Non-pigmented ciliary epithelial cell (primary cell): ENCODE measurements at places on chromosomes 12 and 14.

GRCh38 chr12:3945671-3946070 is 72.5 kb upstream of the PARP11 start:
- no peak for DNase-seq

- no peak for DNase-seq
Measured at GRCh38 chr12:83958997-83959396, 953.6 kb downstream of the SLC6A15 start.

GRCh38 chr12:4215229-4216186 is 58.1 kb upstream of the CCND2 start:
- no peak for DNase-seq

DNA sequence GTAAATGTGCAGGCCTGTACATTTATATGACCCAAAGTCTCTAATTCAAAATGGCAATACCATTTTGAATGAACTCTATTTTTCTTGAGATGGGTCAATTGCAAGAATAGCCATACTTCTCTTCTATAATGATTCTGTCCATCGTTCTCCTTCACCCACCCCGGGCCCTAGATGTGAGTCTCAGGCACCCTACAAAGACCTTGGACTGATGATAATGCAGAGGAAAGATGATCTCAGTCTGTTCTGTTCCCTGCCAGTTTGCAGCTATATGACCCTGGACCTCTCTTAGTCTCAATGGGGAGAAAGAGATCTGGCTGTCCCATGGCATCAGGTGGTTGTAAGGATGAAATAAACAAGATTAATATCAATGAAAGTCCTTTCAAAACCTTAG is 30.1 kb downstream of the VCPKMT start:
- DNase-seq: no peak

DNA sequence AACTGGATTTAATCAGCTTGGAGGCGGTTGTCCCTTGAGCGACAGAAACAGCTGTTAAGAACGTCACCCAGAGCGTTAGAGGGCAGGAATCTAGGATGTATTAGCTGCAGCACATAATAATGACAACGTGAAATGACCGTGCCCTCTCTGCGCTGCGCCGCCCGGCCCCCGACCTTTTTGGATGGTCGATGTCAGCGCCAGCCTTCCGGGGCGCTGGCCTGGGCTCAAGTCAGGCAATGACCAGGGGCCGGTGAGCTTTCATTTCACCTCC is 427 bp upstream of the TMEM120B start:
- DNase-seq: no peak

GRCh38 chr12:11943919-11944700 is 126.6 kb upstream of the BCL2L14 start:
- DNase-seq: no peak

GRCh38 chr12:82896979-82897378 is 210.3 kb downstream of the TMTC2 start:
- no peak for DNase-seq

- peak; percentile 51 for DNase-seq
Measured at GRCh38 chr12:106358396-106359241, 1.1 kb downstream of the POLR3B start.

DNA sequence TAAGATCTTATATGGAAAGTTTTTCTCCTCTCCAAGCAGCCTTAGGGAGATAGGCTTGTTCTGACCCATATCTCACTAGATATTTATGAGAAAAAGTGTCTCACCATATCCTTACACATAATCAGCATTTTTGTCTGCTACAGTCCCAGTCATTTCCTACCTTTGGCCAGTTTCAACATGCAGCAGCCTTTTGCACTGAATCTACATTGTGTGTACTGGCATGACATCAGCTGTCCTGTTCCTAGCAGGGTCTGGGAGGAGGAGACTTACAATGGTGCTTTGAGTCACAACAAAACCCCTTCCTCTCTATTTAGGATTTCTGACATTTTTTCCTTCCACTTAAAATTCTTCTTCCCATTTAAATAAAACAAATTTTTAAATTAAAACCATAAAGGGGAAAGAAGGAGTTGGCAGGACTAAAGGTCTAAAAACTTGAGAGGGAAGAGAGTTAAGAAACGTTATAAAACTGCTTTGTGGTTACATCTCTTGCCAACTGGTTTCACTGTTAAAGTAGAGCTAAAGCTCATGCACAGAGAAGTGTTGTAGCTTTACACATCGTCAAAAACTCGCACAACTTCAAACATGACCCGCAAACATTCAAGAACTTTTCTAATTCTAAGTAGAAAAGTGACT is 53.3 kb upstream of the CERS5 start:
- DNase-seq: no peak

DNA sequence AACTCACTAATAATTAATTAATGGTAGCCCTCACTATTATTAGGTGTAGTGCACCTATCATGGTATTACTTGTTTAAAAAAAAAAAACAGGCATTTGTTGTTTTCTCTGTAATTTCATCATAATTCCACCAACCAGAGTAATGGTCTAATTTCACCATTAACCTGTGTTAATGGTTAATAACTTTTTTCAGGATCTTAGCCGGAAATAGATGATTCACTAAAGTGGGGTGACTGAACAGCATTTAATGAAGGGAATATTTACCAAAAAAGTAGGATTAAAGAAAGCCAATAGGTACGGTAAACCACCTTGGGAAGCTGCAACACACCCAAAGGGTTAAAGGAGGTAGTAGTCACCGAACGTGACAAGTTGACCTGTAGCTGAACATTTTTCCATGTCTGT is 13.0 kb downstream of the ETFBKMT start:
- no peak for DNase-seq

GRCh38 chr12:24997496-24997895 is 48.6 kb upstream of the BCAT1 start:
- DNase-seq: no peak

GRCh38 chr14:58549105-58549757 is 88.5 kb upstream of the DACT1 start:
- DNase-seq: no peak

DNA sequence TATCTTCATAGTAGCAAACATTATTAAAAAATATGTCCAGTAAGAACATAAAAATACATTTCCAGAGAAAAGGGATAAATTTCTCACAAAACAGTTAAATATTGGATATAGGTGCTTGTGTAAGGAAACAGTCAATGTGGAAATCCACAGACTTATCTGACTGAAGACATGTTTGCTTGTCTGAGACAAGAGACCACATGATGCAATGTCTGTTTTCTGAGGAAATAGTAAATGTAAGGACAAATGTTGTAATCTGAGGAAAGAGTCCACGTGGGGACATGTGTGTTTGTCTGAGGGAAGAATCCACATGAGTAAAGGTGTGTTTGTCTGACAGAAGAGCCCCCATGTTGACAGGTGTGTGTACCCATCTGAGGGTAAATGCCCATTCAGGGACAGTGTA is 1093.2 kb downstream of the TMEM121 start:
- no peak for DNase-seq

DNA sequence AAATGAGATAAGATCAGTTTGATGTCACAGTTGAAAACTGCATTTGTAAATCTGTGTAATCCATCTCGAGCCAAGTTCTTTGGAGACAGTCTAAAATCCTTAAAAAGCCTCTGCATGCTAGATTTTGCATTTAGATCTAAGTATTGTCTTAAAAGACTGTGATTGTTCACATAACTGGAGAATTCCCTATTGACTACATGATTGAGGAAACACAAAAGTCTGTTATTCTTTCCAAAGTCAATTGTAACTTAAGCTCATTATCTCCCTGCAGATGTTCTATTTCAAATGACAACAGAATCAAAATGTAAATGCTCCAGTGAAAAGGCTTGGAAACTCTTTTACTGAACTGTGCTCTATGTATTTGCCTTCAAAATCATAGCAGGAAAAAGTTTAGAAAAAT is 77.8 kb downstream of the MYF5 start:
- no peak for DNase-seq

GRCh38 chr14:55715889-55716288 is 135.9 kb downstream of the KTN1 start:
- DNase-seq: peak; percentile 77

- no peak for DNase-seq
Measured at GRCh38 chr12:57193706-57194245, 22.8 kb upstream of the NXPH4 start.

DNA sequence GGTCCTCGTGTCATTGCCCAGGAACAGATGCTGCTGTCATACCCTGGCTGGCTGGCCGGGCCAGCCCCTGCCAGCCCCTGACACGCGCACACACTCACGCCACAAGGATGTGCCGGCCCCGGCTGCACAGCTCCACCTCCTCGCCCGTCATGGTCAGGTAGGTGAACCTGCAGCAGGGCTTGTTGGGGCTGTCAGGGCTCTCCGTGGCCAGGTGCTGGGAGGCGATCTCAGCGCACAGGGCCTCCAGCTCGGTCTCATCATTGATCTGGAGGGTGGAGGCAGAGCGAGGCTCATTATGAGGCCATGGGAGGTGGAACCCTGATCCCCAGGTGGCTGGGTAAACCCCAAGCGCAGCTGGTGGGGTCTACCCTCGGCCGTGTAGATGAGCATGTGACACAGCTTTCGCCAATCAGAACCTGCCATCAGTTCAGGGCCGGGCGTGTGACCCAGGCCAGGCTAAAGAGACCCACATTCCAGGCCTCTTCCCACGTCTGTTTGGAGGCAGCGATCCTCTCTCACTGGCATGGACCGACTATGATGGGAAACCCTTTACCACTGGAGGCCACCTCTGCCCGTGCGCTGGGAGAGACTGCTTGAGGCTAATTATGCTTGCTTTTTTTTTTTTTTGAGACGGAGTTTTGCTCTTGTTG is 38.8 kb downstream of the TRAFD1 start:
- DNase-seq: no peak

- DNase-seq: no peak
Measured at GRCh38 chr12:96101806-96102205, 66.4 kb upstream of the LTA4H start.

GRCh38 chr14:54489731-54490444 is 1.1 kb upstream of the GMFB start:
- DNase-seq: no peak

- DNase-seq: no peak
Measured at GRCh38 chr14:69863083-69863482, 16.1 kb upstream of the SMOC1 start.

- no peak for DNase-seq
Measured at GRCh38 chr14:32251530-32251929, 48.5 kb upstream of the RNU6-8 start.

GRCh38 chr12:89538897-89539296 is 13.1 kb upstream of the POC1B start:
- DNase-seq: no peak

DNA sequence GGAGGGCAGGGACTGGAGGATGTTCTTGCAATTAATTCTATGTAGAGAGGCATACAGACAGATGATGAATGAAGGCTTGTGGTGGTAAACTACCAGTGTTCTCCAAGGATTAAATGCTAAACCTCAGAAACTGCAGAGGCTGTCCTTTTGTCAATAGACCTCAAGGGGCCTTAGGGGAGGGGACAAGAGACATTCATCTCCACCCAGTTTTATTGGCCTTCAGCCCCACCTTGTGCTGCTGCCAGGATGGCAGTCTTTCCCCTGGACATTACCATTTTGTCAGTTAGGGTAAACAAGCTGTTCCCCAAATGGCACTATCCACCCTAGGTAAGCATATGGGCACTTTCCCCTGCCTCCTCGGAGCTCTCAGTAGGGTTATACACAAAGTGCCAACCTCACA is 4.9 kb upstream of the SMAGP start:
- no peak for DNase-seq

- no peak for DNase-seq
Measured at GRCh38 chr12:52199294-52199919, 7.6 kb upstream of the KRT80 start.
